ENCODE measurements at places on chromosomes 1 and 21. TPM values are rescaled to one million over a fixed set of nuclear protein-coding genes. Genes with fewer than 3 reads are reported as not detected.

Gene OR2T35
- not detected for total RNA-seq

Gene LRRC39
- 183 TPM for total RNA-seq

Gene SPRR1A
- total RNA-seq = not detected

Gene SERTAD4
- total RNA-seq = 6.3 TPM

Gene DUSP12
- 32.3 TPM for total RNA-seq

Gene PTTG1IP
- total RNA-seq = 127 TPM

Gene GPR161
- 9.8 TPM for total RNA-seq

Gene GIPC2
- 0.84 TPM for total RNA-seq

Gene SLC22A15
- total RNA-seq = 0.53 TPM

Gene HCN3
- total RNA-seq = 1.6 TPM

Gene RABIF
- total RNA-seq = 4.3 TPM

Gene RHCE
- 0.44 TPM for total RNA-seq

Gene HHAT
- 4.4 TPM for total RNA-seq

Gene PACC1
- 7.8 TPM for total RNA-seq

Gene KIF26B
- 0.89 TPM for total RNA-seq

Gene CFHR5
- total RNA-seq = under 0.01 TPM

Gene UBE2U
- not detected for total RNA-seq

Gene KDM1A
- 87.2 TPM for total RNA-seq

Gene MAP1LC3C
- total RNA-seq = 12.5 TPM

Gene KCNQ4
- 6.3 TPM for total RNA-seq

Gene KIF2C
- 9.2 TPM for total RNA-seq

Gene AZIN2
- total RNA-seq = 5.3 TPM

Gene SLC44A5
- 0.27 TPM for total RNA-seq

Gene GSTM1
- 15.3 TPM for total RNA-seq

Gene HSD3B1
- total RNA-seq = 0.53 TPM

Gene LCE2A
- total RNA-seq = not detected

Gene LYPD8
- total RNA-seq = not detected

Gene SLC30A10
- total RNA-seq = 0.71 TPM

Gene OMA1
- 28.6 TPM for total RNA-seq

Gene KCNH1
- 0.22 TPM for total RNA-seq

Gene DIRAS3
- 3.5 TPM for total RNA-seq

Gene RBM8A
- 116 TPM for total RNA-seq

Gene OR6K3
- not detected for total RNA-seq

Gene CD1D
- total RNA-seq = 1.6 TPM

Gene RNF187
- total RNA-seq = 22.3 TPM

Gene PGLYRP4
- not detected for total RNA-seq

Gene GPR3
- 0.18 TPM for total RNA-seq

Gene IRF6
- 0.49 TPM for total RNA-seq

Gene GPR25
- total RNA-seq = not detected

Gene CD48
- 1.2 TPM for total RNA-seq

Gene ANGPTL7
- total RNA-seq = 1.2 TPM

Gene NHLH2
- total RNA-seq = not detected

Gene ELAVL4
- total RNA-seq = 0.13 TPM

Gene OR2T29
- not detected for total RNA-seq

Gene MIXL1
- 0.27 TPM for total RNA-seq

Gene KCNK2
- total RNA-seq = 3.7 TPM

Gene GPR153
- 9.8 TPM for total RNA-seq

Gene FAM163A
- total RNA-seq = 0.31 TPM

Gene IGFN1
- 1.2 TPM for total RNA-seq

Gene STYXL2
- 49.6 TPM for total RNA-seq
